ENCODE measurements at places on chromosomes 4 and X. TPM values are rescaled to one million over a fixed set of nuclear protein-coding genes. Genes with fewer than 3 reads are reported as not detected.

The TGIF2LX gene
- total RNA-seq = not detected

The ITGB1BP2 gene
- 3.4 TPM for total RNA-seq

The PIR gene
- total RNA-seq = 5.7 TPM

The LEF1 gene
- 4.4 TPM for total RNA-seq

The NLRP2B gene
- total RNA-seq = not detected

The ZCCHC18 gene
- total RNA-seq = not detected

The FAM184B gene
- not detected for total RNA-seq

The FAM53A gene
- 8.3 TPM for total RNA-seq

The VSIG4 gene
- total RNA-seq = 15.1 TPM

The TEC gene
- 8.1 TPM for total RNA-seq

The FDCSP gene
- total RNA-seq = 2.4 TPM

The CXCL5 gene
- total RNA-seq = not detected

The NXF2B gene
- total RNA-seq = not detected

The ZNF141 gene
- total RNA-seq = 35.0 TPM

The DMD gene
- 19.2 TPM for total RNA-seq

The RNF175 gene
- not detected for total RNA-seq

The AFF2 gene
- 2.5 TPM for total RNA-seq

The SPACA5 gene
- total RNA-seq = not detected

The AREG gene
- 10.5 TPM for total RNA-seq

The GPR50 gene
- total RNA-seq = not detected

The CTAG1B gene
- not detected for total RNA-seq

The ASMT gene
- not detected for total RNA-seq

The GPC3 gene
- total RNA-seq = 5.9 TPM

The PSMD10 gene
- 18.9 TPM for total RNA-seq

The ATP2B3 gene
- not detected for total RNA-seq

The NEUROG2 gene
- not detected for total RNA-seq

The CXCL9 gene
- 5.0 TPM for total RNA-seq

The JCHAIN gene
- 77.5 TPM for total RNA-seq

The TMPRSS11B gene
- total RNA-seq = not detected
